Stimulated activated CD4-positive, alpha-beta T cell treated with anti-CD3 and anti-CD28 coated beads, Interleukin-12 subunit alpha, Interleukin-12 subunit beta, amount 100 ng/mL, for 24 hours (primary cell): ENCODE measurements at places on chromosomes 13 and 19.
A peak's percentile ranks its signal among the peaks of the same experiment; 100 is the strongest.

DNA sequence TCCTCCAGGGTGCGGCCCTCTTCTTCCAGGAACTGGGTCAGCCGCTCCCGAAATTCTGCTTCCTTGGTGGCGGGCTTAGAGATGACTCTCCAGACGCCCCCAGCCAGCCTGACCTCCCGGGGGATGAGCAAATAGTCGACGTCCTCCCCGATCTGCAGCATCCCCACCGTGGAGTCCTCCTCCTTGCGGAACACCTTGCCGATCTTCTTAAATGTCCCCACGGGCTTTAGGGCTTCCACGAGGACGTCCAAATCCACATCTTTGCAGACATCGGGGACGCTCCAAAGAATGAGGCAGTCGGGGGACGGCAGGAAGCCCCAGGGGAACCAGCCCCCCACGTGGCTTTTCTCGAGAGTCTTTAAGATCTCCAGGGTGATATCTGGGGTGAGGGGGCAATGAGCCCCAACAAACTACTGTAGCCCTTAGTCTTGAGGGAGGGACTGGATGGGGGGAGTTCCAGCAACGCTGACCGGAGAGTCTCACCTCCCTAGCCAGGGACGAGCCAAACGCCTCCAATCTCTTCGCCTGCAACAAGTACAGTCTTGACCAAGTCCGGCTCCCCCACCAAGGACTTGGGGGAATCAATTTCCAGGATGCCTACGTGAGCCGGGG lies 608 bp downstream of the CCDC8 start:
- DNase-seq = no peak

DNA sequence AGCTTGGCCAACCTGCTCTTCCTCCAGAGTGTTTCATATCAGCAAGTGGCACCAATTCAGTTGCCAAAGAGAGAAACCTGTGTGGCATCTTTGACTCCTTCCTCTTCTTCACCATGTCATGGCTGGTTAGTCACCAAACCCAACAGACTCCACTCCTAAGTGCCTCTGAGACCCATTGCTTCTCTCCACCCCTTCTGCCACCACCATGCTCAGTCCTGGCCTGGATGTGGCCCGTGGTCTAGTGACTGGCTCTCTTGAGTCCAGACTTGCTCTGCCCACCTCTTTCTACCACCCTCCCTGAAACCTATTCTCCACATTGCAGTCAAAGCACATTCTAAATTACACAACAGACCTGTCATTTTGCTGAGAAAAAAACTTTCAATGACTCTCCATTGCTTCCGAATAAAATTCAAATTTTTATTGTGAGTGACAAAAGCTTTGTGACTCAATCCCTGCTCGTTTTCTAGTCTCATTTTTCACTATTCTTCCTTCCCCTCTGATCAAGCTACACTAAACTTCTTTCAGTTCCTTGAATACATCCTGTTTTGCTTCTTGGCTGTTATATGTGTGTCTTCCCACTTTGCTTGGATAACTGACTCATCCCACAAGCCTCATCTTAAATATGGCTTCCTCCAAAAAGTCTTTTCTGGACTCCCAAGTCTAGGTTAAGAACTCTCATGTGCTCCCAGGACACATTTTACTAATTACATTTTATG lies 12.0 kb upstream of the TNFSF11 start:
- DNase-seq = peak; percentile 12

DNA sequence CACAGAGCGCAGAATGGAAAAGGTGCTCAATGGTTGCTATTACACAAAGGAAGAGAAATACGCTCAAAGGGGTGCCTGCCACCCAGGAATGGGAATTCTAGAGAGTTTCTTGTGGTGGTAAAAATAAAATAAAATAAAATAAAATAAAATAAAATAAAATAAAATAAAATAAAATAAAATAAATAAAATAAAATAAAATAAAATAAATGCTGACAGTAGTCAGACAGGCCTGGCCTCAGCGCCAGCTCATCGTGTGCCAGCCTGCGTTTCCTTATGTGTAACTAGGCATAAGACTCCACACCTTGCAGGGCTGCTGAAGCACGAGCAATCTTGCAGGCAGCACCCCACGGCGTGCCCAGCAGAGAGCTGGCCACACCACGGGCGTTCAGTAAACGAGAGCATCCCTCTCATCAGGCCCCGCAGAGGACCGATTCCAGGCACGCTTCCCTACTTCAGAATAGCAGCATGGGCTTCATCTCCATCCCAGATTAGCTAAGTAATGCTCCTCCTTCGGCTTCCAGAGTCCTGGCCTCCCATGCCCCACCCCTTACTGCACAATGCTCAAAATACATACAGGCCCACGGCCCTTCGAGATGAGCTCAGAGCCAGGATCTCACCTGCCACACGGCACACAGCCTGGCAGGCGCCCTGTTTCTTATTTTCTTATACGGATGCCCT lies 5.6 kb downstream of the NAPA start:
- no peak for DNase-seq

GRCh38 chr19:35142606-35143230 lies 337 bp upstream of the FXYD7 start:
- DNase-seq = peak; percentile 38

- peak; percentile 66 for DNase-seq
Observed at GRCh38 chr19:48419158-48419920, 25.9 kb downstream of the GRIN2D start.

GRCh38 chr19:48858984-48859710 lies 9.3 kb downstream of the PLEKHA4 start:
- DNase-seq = peak; percentile 81

DNA sequence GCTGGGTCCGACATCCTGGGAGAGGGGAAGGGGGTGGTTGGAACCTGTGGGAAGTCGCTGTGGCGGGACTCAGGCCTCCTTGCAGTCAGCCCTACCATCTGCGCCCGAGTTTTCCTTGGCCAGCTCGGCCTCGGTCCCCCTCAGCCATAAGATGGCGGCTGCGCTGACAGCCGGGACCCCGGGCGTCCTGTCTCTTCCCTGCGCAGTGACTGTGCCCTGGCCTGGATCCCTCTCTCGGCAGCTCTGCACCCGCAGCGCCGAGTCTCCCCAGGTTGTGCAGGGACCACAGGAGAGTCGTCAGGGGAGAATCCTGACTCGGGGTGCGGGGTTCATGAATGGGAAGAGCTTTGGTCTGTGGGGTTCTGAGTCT lies 345 bp downstream of the ZNF257 start:
- DNase-seq = no peak

DNA sequence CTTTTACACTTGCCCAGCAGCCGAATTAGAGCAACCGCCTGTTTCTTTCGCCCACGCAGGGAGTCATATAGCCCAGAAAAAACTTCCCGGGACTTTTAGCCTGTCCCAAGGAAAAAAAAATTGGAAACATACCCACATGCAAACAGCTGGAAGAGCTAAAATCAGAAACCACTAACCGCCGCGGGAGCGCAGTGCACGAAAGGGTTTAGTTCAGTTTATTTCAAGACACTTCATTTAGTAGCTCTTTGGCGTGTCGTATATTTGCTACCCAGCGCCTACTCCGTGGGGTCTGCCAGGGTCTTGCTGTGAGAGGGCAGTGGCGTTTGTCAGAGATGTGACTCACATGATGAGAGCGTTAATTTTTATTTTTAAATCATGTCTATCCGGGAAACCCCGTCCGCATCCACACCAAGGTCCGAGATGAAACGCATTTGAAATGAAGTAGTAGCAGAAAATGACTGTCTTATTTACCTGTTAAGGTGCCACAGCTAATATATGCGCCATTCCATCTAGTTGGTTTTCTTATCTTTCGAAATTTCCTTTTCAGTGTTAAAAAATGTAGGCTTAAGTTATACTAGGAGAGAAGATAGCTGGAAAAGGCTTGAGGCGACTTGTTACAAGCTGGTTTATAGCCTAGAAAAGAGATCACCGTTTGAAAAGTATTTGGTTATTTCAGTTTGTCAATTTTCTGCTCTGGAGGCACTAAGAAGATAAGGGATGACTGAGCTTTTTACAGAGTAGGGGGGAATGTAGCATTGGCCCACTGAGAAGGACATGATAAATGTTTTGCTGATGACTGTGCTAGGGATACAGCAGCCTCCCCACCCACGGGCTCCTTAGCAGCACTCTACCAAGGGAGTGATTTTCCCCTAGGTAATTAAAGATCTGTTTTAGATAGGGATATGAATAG lies 1.7 kb downstream of the KLF5 start:
- no peak for DNase-seq

- DNase-seq = no peak
Observed at GRCh38 chr13:87234981-87235380, 436.2 kb upstream of the SLITRK5 start.

- DNase-seq = no peak
Observed at GRCh38 chr13:98961503-98962105, 16.3 kb downstream of the DOCK9 start.

GRCh38 chr19:39518458-39518857 lies 3.5 kb downstream of the SELENOV start:
- no peak for DNase-seq

- DNase-seq = no peak
Observed at GRCh38 chr19:20197747-20198146, 30.7 kb downstream of the ZNF486 start.

DNA sequence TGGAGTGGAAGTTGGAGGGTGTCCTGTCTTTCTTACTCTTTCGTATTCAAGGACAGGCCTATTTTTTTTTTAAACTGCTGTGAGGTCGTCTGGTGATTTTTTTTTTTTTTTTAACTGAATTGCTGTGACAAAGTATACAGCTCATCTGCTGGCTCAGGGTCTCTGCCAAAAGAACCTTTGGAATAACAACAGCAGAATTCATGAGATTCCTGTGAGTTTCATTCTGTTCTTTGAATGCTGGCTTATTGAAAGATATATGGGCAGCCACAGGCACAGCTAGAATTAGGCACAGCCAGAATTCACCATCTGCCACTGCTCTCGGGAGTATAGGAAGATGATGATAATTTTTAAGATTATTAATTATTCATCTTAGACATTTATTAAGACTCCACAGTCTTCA lies 21.4 kb upstream of the FRY start:
- no peak for DNase-seq

GRCh38 chr13:54357284-54357933 lies 1328.8 kb downstream of the OLFM4 start:
- no peak for DNase-seq

DNA sequence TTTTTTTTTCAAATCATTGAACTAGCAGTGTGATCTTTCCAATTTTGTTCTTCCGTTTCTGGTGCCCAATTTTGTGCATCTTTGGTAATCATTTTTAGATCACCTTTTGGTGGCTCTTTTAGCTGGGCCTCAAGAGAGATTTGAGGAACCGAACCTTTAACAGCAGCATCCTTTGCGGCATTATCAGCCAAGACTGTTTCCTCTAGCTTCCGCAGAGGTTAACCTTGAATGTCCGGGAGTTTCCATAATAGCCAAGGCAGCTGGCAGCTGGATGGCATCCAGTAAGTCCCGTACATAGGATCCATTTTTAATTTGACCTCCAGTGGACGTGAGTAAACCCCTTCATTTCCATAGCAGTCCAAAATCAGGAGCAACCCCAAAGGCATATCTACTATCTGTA lies 9.6 kb downstream of the IRGC start:
- no peak for DNase-seq

DNA sequence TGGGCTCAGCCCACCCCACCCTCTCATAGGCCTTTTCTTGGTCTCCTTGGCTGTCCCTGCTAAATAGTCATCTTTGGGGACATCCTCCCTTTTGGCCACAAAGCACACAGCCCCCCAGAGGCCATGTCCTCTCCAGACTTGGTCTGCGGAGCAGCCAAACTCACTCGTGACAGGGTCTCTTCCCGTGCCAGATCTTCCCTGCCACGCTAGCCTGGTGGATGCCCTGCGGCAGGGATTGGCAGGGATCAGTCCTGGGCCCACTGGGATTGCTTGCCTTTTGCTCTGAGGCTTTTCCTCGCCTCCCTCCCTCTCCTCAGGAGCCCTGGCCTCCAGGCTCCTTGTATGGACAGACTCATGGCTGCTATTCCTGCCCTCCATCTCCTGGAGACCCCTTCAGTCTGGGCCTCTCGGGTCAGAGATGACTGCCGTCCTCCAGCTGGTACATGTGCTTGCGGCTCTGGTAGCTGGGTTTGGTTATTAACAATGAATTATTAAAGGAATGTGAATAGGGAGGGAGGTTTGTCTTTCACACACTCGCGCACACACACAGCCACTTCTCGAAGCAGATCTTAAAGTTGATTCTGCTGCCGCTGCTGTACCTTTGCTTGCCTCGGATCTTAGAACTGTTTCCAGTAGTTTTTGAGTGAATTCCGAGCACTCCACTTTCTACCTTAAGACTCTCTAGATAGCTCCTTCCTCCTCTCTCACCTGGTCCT lies 45.1 kb downstream of the NFIX start:
- DNase-seq = no peak

DNA sequence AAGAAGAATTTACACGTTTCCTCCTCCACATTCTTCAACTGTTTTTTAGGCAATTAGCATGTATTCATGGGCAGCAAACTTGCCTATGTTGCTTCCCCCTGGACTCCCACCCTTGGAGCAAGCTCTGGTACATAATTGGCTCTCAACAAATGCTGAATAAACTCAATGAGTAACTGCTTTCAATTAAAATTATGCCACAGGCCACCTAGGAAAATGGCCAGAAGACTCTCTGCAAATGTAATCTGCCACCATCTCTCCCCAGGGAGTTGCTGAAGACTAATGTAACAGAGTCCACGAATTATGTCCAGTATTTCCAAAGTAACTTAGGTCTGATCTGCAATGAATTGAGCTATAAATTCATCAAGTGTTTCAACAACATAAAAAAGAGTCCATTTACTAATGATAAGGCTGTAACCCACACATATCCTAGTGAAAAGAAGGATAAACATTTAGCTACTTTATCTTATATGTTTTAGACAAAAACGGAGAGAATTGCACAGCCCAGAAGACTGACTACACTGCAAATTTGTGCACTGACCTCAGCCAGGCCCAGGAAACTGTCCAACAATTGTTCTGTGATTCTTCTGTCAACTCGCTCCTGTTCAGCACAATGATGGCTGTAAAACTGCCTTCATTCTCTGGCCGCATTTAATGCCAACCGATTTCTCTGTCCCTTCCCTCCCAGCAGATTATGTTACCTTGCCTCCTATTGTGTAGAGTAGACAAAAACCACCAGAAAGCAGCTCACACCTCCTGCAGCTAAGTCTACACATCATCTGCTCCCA lies 808.6 kb upstream of the ARGLU1 start:
- no peak for DNase-seq

DNA sequence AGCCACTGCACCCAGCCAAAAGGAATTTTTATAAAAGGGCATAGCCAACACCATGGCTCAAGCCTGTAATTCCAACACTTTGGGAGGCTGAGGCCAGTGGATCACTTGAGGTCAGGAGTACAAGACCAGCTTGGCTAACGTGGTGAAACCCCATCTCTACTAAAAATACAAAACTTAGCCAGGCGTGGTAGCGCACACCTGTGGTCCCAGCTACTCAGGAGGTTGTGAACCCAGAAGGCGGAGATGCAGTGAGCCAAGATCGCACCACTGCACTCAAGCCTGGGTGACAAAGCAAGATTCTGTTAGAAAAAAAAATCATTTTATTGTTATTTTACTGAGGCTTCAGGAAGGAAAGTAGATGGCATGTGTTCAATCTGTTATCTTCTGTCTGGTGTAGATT lies 31.3 kb upstream of the FOXO1 start:
- no peak for DNase-seq

DNA sequence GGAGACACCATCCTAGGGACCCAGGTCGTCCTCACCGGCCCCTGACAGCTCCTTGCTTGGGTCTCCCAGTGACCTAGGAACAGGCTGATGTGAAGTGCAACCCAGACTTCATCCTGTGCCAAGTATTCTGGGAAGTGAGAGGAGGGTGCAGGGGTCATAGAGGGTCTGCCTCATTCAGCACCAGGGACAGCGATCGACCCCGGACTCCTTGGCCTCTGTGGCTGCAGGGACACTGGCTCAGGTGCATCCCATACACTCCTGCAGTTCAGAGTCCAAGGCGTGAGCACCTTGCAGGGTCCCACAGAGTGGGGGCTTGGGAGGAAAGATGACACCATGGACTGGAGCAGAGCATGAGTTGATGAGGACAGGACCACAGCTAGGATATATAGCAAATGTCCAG lies 10.0 kb upstream of the OR10H2 start:
- DNase-seq = no peak
